ENCODE measurements at places on chromosomes 4 and X. TPM values are rescaled to one million over a fixed set of nuclear protein-coding genes. Genes with fewer than 3 reads are reported as not detected.

- H3K4me1 ChIP-seq: peaks cover 54% of the 10 kb centered on the region
- H3K36me3 ChIP-seq: peaks cover 3% of the 10 kb centered on the region
- DNase-seq: no peak
- no peak overlapping the region for H3K27ac ChIP-seq
- H3K27me3 ChIP-seq: no peaks in the 10 kb centered on the region
- H3K4me3 ChIP-seq: no peak overlapping the region
Observed at GRCh38 chr4:2868877-2869487, 25.3 kb downstream of the ADD1 start.

DNA sequence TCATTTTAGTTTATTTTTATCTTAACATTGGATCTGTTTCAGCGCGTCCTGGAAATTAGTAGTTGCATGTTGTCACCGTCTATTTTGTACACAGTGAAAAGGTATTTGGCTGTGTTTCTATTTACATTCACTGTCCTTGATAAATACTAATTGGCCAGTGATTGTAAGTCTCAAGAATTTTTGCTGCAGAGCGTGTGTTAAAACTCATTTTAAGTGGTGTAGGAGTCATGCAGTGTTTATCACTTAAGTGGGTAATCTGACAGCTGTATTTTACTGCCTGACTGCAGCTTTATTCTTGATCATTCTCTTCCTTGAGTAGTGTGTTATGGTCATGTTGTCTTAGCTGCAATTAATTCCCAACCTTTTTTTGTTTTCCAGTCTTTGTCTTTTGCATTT, 9.8 kb downstream of the GUCY1A1 start:
- no peak overlapping the region for H3K4me3 ChIP-seq
- H3K27me3 ChIP-seq: peaks cover 35% of the 10 kb centered on the region
- H3K4me1 ChIP-seq: no peaks in the 10 kb centered on the region
- no peak for DNase-seq
- H3K36me3 ChIP-seq: no peaks in the 10 kb centered on the region

DNA sequence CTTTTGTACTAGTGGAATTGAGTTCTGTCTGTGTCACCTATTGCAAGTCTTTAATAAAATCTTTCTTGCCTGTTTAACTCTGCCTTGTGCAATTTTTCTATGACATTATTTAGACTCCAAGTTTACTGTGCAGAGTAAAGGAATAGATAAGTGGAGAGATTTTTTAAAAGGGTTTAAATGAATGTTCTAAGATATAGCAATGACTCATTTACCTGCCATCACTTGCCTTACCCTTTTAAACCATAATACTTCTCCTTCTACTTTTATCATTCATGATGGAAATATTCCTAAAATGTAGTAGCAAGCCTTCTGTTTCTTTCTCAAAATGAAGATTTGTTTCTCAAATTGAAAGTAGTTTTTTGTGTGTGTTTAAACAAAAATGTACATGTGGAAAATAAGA, 782.8 kb upstream of the MAGEB2 start:
- H3K4me3 ChIP-seq: no peak overlapping the region
- no peak for DNase-seq
- no peaks in the 10 kb centered on the region for H3K36me3 ChIP-seq
- H3K4me1 ChIP-seq: no peaks in the 10 kb centered on the region
- H3K27ac ChIP-seq: no peak overlapping the region

DNA sequence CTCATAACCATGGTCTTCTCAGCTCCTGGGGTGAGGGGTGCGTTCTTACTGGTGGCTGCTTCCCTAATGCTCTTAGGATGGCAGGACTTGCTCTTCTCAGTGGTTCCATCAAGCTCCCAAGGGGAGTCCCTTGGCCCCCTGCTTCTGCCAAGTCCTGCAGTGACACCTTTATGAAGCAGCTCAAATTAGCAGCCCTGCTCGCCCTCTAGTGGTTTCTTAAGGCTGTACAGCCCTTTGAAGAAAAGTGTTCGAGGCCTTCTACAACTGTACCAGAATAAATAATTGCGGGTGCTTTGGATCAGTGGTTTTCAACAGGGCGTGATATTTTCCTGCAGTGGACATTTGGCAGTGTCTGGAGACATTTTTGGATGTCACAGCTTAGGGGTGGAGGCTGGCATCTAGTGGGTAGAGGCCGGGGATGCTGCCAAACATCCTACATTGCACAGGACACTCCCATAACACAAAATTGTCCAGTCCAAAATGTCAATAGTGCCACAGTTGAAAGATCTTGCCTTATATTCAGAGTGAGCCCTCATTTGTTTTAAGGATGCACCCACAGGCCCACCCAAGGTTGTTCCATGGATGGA, 204.7 kb upstream of the S100G start:
- no peaks in the 10 kb centered on the region for H3K27me3 ChIP-seq
- no peaks in the 10 kb centered on the region for H3K36me3 ChIP-seq
- H3K4me1 ChIP-seq: peaks cover 7% of the 10 kb centered on the region
- H3K27ac ChIP-seq: no peak overlapping the region
- no peak for DNase-seq

The BMPR1B gene
- total RNA-seq: not detected

All from activated naive CD8-positive, alpha-beta T cell treated with anti-CD3 and anti-CD28 coated beads for 36 hours (primary cell).